ENCODE measurements at places on chromosomes 3 and 15. TPM values are rescaled to one million over a fixed set of nuclear protein-coding genes. Genes with fewer than 3 reads are reported as not detected.

Gene LEO1
- total RNA-seq: 10.8 TPM

Gene CYP1A2
- total RNA-seq: not detected

Gene ARPIN
- 12.9 TPM for total RNA-seq

Gene DISP2
- 0.85 TPM for total RNA-seq

Gene SEMA3G
- total RNA-seq: 13.1 TPM

Gene NEK11
- 2.3 TPM for total RNA-seq

Gene ADAMTSL3
- total RNA-seq: 47.3 TPM
